Cerebellum (tissue), 4 donors: ENCODE measurements at places on chromosomes 3 and 15.

DNA sequence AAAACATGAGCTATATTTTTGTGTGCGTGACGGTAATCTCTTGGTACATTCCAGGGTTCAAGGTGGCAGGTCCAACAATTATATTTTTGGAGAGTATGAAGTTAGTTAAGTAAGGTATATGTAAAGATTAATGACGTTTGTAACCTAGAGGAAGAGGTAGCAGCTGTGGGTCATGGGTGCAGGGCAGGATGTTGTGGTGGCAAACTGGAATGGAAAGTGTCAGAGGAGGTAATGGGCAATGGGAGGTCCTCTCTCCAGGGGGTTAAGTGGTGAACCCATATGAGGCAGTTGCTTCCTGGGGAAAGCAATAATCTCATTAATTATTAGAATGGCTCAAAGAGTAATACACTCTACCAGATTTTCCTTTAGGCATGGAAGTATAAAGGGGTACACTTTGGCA lies 1.0 kb upstream of the CD200R1L start:
- no peak for DNase-seq

DNA sequence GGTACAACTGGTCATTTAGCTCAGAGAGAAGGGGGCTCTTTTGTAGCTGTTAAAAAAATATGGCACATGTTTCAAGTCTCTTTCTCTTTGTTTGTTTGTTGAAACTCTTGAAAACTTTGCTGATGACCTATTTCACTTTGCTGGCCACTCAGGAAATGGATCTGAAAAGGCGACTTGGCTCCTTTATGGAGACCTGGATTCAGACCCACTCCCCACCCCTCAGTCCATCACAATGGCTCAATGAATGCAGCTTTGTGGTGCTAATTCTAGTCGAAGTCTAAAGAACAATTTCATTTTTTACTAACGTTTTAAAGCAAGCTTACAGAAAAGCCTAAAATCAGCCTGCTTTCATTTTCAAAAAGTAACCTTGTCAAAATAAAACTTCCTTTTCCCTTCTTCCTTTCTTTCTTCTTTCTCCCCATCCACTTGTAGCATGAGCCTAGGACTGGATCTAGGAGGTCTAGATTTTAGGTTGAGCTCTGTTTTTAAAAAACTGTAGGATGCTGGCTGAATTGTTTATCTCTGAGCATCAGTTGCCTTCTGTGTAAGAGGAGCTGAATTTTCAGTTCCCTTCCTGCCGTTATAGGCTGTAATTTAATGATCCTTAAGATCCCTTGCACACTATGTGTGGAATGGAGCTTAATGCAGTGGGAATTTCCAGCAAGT lies 165.5 kb upstream of the FEZF2 start:
- no peak for DNase-seq

- no peak for DNase-seq
Measured at GRCh38 chr3:56800832-56801661, 702 bp downstream of the ARHGEF3 start.

- DNase-seq, result no peak
Measured at GRCh38 chr3:129419476-129419875, 9.0 kb downstream of the EFCAB12 start.

DNA sequence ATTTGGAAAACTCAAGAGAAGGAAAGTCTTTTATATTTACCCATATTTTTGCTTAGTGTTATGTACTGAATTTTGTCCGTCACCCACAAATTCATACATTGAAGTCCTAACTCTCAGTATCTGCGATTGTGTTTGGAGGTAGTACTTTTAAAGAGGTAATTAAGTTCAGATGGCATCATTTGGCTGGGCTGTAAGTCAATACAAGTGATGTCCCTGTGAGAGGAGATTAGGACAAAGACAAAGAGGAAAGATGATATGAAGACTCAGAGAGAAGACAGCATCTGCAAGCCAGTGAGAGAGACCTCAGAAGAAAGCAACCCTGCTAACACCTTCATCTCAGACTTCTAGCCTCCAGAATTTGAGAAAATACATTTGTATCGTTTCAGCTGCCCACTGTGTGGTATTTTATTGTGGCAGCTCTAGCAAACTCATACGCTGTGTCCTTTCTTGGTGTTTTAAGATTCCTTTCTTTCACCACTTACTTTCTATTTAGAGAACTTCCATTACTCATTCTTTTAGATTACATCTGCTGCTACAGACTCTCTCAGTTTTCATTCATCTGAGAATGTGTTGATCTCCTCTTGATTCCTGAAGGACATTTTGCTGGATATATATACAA lies 17.0 kb downstream of the LRCH3 start:
- DNase-seq, result no peak

- no peak for DNase-seq
Measured at GRCh38 chr3:5293207-5293606, 105.7 kb downstream of the EDEM1 start.
